ENCODE measurements at places on chromosomes 11 and 22.

DNA sequence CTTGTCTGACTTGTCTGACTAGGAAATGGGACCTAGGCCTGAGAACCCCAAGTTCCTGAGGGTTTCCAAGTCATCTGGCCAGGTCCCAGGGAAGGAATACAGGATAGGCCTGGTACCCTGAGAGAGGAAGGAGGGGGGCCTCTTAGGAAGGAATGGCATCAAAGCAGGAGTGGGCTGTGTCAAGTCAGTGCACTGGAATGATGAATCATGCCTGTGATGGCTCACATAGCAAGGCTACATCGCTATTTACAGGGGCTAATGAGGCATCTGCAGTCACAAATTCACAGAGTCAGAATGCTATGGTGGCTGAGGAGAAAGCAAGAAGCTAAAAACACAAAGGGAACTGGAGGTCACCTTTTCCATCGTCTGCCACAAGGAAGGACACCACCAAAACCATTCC, 247.3 kb downstream of the NXPE2 start:
- DNase-seq, result no peak

GRCh38 chr11:3109921-3110706, 52.9 kb upstream of the CARS1 start:
- DNase-seq, result peak; percentile 73

DNA sequence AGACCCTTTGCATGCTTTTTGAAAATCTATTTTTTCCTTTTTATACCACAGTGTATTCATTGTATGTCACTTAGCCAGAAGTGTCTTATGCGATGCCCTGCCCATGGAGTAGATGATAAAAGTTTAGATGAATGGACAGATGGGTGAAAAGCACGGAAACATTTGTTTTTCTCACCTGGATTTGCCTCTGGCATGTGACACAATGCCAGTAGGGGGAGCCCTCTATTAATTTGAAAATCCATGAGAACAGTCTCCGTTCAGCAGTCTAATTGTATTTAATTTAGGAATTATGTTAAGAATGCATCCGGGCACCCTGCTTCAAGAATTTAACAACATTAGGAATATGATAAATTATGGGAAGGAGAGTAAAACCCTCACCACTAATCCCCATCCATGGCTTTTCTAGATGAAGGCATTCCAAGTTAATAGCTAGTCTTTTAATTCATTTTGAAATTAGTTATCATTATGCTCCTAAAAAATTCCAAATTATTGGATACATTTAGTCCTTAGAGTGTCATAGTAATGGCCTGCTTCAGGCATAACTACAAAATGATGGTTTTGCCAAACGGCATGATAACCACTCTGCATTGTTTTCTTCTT, 55.3 kb upstream of the ALKBH3 start:
- DNase-seq, result peak; percentile 26

- no peak for DNase-seq
Measured at GRCh38 chr11:105915021-105915420, 107.0 kb downstream of the MSANTD4 start.

- DNase-seq, result no peak
Measured at GRCh38 chr11:95156916-95157541, 67.4 kb downstream of the ENDOD1 start.

- DNase-seq, result no peak
Measured at GRCh38 chr22:19903031-19903430, 38.5 kb upstream of the COMT start.

- no peak for DNase-seq
Measured at GRCh38 chr11:35347921-35348331, 71.4 kb downstream of the SLC1A2 start.

DNA sequence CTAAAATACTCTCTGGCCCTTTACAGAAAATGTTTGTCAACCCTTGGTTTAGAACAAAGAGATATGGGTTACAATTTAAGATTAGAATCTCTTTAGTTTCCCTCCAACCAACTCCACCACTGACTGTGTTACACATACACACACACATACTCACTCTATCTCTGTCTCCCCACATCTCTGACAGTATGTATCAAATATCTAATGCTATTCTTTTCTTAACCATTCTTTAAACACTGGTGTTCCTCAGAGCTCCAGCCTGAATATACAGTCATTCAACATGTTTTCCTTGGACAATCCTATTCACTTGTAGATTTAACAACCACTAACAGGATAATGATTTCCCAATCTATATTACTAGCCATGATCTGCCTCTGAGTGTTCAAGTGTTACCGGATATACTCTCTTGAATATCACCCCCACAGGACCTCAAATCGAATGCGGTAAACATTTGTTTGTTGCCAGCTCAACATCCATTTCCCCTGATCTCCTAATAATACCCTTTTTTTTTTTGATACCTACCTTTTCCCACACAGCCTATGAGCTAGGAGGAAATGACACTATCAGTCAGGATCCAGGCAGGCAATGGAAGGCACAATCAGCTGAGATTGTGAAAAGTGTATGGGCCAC, 6.1 kb downstream of the MPZL3 start:
- no peak for DNase-seq

GRCh38 chr22:37146051-37146385, 3.7 kb downstream of the IL2RB start:
- no peak for DNase-seq

GRCh38 chr22:32800994-32801536, 440 bp upstream of the TIMP3 start:
- DNase-seq, result no peak

GRCh38 chr11:94656968-94657367, 89.8 kb downstream of the PIWIL4 start:
- DNase-seq, result no peak

GRCh38 chr11:20035701-20036601, 124.3 kb downstream of the DBX1 start:
- no peak for DNase-seq

DNA sequence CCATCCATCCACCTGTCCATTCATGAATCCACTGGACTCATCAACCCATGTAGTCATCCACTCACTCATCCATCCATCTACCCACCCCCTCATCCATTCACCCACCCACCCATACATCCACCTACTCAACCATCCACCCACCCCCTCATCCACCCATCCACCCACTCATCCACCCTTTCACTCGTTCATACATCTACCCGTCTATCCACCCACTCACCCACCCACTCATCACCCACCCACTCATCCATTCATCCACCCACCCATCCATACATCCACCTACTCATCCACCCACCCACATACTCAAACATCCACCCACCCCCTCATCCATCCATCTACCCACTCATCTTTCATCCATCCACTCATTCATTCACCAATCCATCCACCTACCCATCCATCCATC, 37.7 kb downstream of the RTL6 start:
- DNase-seq, result no peak

Data from KBM-7 (cell line).